ENCODE measurements at places on chromosomes 13 and 19.

GRCh38 chr13:107289540-107289939 is 721.6 kb upstream of the ARGLU1 start:
- DNase-seq, result no peak

- no peak for DNase-seq
These were observed 143.6 kb upstream of the SERP2 start for GRCh38 chr13:44230071-44230470.

DNA sequence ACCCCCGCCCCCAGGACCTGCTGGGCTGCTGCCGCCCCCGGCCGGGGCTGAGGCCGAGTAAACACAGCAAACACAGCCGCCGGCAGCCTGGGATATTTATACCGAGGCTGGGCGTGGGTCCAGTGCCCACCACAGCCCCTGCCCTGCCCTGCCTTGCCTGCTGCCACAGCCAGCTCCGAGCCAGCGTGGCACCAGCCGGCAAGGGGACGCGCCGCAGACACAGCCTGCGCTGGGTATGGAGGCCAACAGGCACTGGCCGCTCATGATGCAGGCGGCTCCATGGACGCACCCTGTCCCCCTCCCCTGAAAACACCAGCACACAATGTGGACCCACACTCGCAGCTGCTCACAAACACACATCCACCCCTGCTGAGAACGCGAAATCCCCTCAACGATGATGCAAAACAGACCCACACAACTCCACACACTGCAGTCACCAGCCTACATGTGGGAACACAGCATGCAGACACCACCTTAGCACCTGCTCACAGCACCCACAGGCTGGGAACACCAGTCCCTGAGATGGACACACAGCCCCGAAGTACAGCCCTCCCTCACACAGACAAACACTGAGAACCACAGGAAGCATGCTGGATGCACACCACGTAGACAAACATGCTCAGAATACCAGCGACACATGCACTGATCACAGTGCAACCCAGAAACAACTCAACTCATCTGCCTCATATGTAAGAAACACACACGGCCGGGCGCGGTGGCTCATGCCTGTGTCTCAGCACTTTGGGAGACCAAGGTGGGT is 16.2 kb downstream of the CCDC97 start:
- no peak for DNase-seq

DNA sequence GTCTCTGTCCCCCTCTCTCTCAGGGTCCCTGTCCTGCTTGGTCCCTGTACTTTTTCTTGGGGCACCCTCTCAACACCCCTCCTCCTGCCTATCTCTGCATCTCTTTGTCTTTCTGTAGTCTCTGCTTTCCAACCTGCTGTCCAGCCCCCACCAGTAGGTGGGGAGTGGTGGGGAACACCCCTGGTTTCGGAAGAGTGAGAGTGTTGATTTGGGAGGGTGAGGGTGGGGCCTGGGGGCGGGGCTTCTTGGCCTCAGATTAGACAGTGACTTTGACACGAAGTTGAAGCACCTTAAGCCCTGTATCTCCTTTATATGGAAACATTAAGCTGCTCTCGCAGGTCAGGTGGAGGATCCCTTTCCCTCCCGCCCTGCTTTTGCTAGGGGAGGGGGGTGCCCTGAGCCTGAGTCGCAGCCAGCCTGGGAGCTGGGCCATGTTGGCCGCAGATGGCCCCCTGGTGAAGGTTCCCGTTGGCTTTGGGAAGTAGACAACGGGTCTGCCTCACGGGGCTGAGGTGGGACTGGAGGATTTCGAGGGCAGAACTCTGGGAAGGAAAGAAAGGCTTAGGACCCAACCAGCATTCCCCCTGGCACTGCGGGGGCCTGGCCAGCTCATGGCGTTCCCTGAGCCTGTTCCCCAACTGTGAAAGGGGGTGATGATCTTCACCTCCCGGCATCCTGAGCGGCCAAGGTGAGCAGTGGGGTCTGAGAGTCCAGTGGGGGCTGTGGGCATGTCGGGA is at the start of gene KCNJ14:
Gene KCNJ14 (plus strand): TSS at position 404 of the 737 bp plus-strand sequence. CDS start 6,151 bp downstream, outside the sequence.
- no peak for DNase-seq

GRCh38 chr19:45216667-45217066 is 28.5 kb downstream of the EXOC3L2 start:
- DNase-seq, result no peak

- DNase-seq, result peak; percentile 42
These were observed 19.2 kb upstream of the UQCR11 start for GRCh38 chr19:1624458-1624857.
